ENCODE measurements at places on chromosomes 6 and 20.

DNA sequence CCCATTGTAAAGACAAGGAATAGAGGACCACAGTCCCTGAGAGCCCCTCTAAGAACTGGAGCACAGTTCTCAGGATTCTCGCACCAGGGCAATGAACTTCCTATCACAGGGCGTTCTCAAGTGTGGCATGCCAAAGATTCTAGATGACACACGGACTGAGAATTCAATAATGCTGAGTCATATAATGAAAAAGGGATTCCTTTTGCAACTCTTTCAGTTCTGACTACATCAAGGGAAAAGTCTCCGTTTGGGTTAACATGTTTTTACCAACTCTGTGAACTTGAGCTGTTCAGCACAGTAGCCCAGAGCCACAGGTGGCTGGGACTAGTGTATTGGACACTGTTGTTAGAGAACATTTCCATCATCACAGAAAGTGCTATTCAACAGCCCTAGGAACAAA is 3.4 kb downstream of the MED20 start:
- DNase-seq, result no peak

DNA sequence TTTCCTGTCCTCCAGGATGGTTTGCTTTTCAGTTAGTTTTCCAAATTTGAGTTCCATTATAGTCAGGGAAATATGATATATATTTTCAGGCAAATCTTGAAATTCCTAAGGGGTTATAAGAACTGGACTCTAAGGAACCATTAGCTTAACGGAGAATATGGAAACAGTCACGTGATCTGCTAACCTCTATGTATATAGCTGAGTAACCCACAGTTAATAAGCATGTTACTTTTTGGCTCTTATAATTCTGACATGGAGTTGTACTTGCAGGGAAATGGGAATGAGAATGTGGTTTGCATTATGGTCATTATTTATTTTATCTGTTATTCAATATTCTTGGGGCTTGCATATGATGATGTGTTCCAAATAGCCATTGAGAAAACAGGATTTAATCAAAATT is 23.3 kb downstream of the SOBP start:
- DNase-seq, result no peak

- no peak for DNase-seq
Observed at GRCh38 chr20:51402201-51402600, 140.3 kb downstream of the NFATC2 start.

DNA sequence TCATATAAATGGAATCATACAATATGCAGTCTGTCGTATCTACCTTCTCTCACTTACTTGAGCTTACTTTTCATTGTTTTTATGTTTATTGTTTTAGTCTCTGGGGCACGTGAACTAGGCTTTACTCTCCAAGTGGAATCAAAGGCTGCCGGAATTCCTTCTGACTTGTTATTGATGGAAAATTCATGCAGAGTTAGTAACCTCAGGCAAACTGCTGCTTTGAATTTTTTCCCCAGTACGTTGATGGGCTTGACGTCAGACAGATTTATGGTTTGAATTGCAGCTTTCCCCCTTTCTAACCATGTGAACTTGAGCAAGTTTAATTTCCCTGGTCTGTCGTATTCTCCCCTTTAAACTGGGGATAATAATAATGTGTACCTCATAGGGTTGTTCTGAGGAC is 68.6 kb downstream of the ZDHHC14 start:
- DNase-seq, result no peak

DNA sequence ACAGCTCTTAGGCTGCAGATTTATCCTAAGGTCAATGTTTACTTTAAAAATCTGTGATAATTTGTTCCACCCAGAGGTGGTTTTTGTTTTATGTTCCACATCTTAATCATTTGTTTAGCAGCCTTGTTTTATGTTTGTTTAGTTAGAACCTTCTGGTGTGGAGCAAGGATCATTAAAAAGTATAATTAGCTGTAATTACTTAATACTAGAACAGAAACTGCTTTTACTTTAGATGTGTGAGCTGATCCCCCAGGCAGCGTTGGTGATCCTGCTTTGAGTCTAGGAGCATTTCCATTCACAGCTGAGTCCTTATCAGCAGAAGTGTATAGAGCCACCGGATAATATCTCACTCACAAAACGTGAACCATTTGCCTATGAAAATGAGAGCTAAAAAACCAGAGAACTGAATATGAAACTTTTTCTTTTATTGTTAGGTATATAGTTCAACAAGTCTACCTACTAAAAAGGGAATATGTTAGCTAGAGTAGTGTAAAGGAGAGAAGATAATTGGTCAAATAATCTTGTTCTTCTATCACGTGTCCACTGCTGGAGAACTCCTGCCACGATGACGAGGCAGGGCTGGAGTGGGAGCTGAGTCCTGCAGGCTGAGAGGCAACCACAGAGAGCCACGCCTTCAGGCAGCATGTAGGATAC is 78.5 kb downstream of the TRMT11 start:
- DNase-seq, result no peak

- no peak for DNase-seq
Observed at GRCh38 chr6:119608994-119609393, 259.4 kb upstream of the MAN1A1 start.

- no peak for DNase-seq
Observed at GRCh38 chr6:139572001-139572400, 197.6 kb upstream of the CITED2 start.

DNA sequence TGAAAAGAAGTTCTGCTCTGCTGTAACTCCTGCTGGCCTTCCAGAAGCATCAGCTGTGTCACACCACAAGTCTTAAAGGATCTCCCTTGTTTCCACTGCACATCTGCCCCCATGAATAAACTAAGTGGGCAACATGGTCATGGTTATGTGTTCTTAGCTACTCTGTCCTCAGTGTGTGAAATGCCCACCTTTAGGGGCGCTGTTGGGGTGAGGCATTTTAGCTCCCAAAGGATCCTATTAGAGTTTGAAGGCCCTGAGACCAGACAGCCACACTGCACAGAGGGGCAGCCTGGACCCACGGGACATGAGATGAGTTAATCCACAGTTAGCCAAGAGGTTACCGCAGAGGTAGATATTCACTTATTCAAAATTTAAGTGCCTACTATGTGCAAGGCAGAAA is 294.3 kb upstream of the QKI start:
- no peak for DNase-seq

GRCh38 chr6:21306546-21306945 is 287.0 kb upstream of the SOX4 start:
- no peak for DNase-seq

DNA sequence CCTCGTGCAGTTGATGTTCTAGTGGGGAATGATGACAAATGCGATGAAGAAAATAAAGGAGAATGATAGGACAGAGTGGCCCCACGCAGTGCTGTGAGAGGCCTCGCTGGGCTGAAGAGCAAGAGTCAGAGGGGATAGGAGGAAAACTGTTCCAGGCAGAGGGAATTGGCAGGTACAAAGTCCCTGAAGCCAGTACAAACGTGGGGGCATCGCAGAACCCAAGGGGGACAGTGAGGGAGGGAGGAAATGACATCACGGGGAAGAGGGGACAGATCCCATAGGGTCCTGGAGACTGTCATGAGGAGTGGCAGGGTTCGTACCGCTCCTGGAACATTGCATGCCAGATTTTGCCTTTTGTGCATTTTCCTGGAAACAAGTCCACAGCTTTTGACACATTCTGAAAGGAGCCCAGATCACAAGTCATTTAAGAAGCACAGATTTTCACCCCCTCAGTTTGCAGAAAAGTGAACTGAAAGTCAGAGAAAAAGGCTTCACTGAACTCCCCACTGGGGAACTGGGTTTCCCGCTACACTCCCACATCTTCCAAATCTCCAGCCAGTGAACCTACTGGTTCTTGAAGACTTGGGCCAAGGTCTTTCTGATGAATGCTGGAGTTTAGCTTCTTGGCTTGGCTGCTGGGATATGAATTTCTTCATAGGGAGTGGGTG is 77.0 kb downstream of the SULF2 start:
- DNase-seq, result no peak
